HCEC 1CT (cell line): ENCODE measurements at places on chromosomes 1 and 21.

DNA sequence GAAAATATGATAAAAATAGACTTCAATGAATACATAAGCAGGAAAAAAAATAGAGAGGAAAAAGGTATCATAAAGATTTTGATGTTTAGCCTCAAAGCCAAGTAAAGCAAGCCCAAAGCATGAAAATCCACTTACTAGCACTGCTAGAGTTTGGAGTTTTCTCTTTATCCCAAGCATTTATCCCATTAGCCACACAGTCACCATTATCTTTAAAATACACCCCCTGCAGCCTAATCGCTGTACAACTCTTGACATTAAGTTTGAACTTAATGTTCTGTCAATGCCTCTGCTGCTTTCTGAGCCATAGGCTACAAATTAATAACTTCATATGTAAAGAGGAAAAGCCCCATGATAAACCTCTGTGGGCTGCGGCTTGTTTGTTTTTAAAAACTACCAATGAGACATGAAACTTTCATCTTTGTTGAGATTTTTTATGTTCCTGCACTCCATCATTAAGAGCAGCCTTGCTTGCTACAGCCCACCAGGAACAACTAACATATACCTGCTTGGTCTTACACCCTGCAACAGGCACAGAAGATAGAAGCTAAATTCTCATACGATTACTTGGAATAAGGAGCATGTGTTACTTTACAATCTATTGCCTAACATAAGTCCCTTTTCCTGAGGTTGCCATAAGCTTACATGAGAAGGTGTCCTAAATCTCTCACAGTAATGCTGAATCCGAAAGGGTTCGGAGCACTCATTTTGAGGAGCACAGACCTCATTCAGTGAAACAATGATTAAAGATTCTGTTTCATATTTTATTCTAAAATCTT lies 202.4 kb downstream of the SMYD3 start:
- no peak for DNase-seq

DNA sequence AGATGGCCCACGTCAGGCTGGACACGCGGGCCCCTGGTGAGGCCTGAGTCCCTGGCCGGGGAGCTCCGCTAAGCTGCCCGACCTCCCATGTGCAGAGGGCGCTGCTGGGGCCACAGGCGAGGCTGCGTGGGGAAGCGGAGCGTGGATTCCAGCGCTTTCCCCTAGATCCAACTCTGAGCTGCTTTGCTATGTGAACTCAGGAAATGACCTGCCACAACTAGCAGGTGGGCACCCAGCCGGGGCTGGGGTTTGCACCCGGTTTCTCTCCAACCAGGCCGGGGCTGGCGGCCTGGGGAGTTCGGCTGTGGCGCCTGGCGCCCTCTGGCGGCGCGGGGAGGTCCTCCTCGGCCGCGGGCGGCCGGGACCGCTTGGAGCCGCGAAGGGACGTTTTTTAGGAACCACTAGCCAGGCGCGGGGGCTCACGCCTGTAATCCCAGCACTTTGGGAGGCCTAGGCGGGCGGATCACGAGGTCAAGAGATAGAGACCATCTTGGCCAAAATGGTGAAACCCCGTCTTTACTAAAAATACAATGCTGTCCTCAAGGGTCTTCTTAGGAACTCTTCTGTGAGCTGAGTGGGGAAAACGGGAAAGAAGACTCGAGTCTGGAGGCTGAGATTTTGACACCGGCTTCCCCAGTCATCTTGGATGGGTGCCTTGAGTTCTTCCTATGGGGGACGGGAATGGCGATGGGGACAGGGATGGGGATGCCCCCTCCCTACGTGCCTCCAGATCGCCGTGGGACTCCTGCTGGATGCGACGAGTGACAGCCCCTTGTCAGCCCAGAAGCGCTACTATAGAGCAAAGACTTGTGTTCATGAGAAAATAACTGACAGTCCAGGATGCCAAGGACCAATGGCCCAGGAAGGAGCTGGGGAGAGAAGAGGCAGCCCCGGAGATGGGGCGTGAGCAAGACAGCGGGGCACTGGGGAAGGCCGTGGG lies 12.6 kb downstream of the PYCR2 start:
- DNase-seq: peak; percentile 34

GRCh38 chr1:245310571-245311531 lies 156.1 kb downstream of the KIF26B start:
- DNase-seq: no peak

DNA sequence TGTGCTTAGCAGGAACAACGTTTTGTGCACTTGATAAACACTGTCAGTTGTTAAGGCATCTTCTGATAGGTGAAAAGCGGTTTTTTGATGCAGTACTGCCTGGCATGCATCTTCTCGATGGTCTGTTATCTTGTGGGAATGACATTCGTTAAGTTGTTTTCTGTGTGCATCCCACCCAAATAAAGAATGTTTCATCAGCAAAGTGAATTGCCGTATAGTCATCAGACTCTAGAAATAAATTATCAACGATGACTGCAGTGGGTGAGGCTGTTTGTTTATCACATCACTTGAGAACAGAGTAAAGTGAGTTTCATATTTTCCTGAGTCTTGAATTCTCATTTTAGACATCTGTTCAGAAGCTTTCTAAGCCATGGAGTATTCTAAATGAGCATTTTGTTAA lies 34.1 kb downstream of the NFIA start:
- DNase-seq: peak; percentile 48

DNA sequence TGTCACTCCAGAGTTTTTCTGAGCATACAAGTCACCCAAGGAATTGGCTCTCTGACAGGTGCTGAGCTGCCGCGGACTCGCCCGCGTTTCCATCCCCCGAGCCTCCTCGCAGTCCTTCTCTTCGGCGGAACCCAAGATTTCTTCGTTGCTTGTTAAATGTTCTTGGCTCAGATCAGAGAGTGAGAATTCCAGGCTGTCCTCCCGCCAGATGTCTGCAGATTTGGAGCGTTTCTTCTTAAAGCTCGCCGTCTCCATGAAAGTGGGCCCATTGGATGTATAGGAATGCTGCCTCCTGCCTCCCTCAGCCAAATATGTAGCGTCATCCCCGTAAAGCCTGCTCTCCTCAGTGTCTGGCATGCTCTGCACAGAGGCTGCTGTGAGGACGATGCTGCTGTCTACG lies 77.8 kb downstream of the TIAM1 start:
- DNase-seq: no peak

- DNase-seq: no peak
These were observed 3.4 kb upstream of the HSPG2 start for GRCh38 chr1:21940492-21940891.

DNA sequence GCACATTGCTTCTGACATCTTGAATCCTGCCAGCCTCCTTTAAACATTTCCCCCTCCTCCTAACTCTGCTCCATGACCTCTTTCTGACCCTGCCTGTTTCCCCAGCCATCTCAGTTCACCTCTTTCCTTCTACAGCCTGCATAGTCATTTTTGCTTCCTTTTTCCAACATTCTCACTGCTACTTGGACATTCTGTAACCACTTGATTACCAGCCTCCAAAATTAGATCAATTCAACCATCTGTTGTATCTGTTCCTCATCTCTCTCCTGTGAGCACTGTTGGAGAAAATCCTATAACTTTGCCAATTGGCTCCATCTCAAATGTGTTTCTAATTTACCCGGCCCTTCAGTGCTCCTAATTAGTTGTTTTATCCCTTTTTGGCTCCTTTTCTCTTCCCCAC lies 27.5 kb upstream of the GPR88 start:
- no peak for DNase-seq

DNA sequence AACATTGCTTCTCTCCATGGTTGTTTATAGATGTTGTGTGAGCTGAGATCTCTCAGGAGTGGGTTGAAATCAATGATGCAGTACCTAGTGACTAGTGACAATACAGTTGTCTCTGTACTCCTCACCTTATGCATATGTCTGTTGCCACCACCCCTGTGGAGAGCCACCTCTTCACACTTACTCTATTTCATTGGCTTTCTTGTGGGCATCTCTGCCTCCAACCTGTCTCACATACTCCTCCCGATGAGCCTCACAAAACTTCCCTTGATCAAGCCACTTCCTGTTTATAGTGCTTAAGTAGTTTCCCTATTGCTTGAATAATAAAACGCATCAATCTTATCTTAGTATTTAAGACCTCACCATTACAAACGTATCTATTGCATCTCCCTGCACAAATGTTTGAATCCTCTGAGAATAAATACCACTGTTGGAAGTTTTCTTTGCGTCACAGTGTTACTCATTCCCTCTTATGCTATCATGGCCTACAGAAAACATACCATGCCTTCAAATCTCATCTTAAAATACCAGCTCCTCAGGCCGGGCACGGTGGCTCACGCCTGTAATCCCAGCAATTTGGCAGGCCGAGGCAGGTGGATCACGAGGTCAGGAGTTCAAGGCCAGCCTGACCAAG lies 54.7 kb upstream of the GREM2 start:
- DNase-seq: no peak

DNA sequence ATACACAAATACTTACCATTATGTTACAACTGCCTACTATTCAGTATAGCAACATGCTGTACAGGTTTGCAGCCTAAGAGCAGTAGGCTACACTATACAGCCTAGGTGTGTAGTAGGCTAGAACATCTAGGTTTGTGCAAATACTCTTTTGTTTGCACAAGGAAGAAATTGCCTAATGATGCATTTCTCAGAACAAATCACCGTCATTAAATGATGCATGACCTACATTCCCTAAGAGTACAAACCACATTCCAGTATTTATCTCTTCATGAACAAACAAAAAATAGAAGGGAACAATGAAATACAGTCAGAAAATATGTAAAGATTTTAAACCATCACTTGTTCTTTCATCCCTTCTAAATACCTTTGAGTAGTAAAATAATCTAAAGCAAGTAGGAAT lies 109.7 kb upstream of the HP1BP3 start:
- peak; percentile 36 for DNase-seq

DNA sequence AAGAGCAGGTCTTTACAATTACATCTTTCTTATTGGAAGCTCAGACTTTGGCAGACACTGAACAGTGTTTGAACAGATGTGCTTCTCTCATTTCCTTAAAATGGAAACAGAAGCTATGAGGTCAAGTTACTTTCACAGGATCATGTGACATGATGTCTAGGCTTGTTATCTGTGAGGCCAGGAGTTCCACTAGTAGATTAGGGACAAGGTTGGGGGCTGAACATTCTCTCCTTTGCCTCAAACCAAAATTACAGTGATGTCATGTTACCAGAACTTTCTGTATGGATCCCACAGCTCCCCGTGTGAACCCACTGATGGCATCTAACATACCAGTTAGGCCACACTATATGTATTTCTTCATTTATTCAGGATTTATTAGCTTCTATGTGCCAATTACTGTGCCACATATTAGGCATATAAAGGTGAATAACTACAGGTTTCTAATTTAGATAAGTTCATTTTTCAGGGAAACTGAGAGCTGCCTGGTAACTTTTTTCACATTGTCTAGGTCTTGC lies 6.0 kb downstream of the DYNLT5 start:
- peak; percentile 4 for DNase-seq

DNA sequence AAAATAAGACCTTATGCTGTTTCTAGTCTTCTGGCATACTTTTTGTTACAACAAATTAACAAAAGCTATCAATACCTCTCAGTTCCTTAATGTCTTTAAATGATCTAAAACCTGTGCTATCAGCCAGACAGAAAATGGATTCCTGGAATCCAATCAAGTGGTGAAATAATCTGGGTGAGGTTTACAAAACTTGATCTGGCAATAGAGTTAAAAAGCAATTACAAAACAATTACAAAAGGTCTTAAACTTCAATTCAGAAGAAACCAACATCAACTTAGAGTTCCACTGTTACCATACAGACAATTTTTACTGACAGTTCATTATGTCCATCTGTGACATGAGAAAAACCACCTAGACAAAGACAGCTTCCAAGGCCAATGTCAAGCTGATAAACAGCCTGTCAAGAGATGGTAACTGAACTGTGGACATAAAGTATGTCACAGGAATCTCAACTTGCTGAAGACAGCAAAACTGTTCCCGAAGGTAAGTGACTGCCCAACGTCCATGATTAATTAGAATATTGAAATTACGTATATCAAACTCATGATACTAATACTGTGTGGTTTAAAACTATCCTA lies 17.4 kb downstream of the ZZZ3 start:
- DNase-seq: no peak

DNA sequence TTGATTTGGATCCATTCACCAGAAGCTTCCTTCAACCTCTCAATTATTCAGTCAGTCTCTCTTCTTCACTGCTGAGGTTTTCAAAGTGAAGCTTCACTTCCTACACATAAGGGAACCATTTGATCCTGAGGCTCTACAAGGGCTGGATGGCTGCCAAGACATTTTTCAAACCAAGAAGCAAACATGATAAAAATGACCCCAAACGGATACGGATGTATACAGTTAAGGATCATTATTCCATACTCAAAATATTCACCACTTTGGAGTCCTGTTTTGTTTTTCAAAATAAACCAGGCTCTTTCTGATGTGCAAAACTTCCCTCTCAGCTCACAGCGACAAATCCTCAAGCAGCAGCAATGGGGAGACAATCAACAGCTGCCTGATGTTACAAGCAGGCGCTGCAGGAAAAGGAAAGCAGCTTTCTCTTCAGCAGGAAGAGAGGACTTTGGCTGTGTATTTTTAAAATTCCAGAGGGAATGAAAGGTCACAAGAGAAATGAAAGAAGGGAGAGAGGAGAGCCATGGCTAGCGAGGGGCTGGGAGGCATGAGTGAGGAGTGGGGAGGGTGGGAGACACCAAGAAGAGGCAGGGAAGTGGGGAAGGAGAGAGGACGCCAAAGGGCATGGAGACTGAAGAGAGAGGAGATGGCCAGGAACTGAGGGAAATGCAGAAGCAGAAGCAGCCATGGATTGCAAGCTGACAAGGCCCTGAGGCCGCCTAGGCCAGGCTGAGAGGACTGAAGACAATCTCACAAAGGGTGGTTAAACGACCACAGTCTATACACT lies 145.4 kb downstream of the SLC45A1 start:
- DNase-seq: peak; percentile 70

- DNase-seq: peak; percentile 13
These were observed 3.1 kb upstream of the ACP6 start for GRCh38 chr1:147673406-147673805.

GRCh38 chr1:12616709-12617373 lies 1.2 kb downstream of the DHRS3 start:
- no peak for DNase-seq

DNA sequence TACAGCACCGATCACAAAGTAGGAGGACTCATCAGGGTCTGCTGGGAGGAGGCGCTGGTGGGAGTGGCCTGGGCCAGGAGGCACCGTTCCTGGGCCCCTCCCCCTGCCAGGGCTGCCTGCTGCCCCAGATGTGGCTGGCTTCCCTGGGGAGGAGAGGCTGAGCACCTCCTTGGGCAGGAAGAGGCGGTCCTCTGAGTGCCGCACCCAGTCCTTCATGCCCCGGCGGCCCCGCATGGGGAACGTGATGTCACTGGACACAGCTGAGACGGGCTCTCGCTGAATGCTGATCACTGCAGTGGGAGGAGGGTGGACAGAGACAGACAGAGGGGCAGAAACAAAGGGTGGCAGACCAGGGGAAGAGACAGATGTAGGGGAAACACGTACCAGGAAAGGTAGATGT lies 24.8 kb downstream of the ADGRB2 start:
- no peak for DNase-seq
